IPS-NIHi11 (cell line): ENCODE measurements at places on chromosomes 16 and 17.
A peak's percentile ranks its signal among the peaks of the same experiment; 100 is the strongest.

- DNase-seq = peak; percentile 12
Observed at GRCh38 chr16:1745181-1745899, 26.0 kb downstream of the NME3 start.

- DNase-seq = no peak
Observed at GRCh38 chr16:89315791-89316581, 98.5 kb downstream of the ZNF778 start.

DNA sequence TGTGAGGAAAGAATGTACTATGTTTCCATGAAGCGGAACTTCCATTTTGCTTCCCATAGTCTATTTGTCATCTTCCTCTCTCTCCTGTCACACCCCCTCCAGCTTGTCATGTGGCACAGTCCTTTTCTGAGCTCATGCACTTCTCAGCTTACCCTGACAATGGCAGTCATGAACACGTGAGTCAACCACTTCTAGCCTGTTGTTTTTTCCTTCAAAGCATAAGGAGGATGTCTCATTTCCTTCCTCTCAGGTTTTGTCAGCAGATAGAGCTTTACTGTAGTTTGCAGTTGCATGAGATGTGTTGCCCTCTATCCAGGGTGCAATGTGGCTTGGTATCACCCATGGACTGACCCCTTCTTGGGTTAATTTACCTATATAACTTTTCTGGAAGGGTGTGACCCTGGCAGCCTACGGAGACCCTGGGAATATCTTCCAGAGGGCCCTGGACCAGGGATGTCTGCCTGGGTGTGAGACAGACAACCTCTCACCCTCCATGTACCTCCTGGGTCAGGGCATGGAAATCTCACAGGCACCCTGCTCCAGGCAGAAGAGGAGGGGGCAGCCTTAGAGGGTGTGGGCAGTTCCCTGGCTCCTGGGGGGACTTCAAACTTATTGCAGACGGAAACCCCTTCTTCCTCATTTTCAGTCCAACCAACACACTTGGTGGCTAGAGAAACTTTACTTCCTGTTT lies 4.0 kb upstream of the ZNF267 start:
- no peak for DNase-seq

DNA sequence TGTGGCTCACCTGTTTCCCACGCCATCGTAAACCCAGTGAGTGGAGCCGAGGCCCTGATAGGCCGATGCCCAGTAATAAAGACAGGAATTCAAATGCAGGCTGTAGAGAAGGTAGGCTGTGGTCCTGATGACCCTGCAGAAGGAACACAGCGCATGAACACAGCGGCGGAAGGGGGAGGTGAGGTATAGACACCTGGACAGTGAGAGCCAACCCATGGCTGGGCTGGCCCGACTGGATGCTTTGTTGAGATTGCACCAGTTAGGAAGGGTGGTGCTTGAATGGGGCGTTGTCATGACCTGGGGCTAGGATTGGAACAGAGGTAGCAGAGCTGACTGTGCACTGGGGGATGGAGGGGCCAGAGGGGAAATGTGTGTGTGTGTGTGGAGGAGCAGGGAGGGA lies 59.2 kb downstream of the CNGB1 start:
- DNase-seq = no peak

DNA sequence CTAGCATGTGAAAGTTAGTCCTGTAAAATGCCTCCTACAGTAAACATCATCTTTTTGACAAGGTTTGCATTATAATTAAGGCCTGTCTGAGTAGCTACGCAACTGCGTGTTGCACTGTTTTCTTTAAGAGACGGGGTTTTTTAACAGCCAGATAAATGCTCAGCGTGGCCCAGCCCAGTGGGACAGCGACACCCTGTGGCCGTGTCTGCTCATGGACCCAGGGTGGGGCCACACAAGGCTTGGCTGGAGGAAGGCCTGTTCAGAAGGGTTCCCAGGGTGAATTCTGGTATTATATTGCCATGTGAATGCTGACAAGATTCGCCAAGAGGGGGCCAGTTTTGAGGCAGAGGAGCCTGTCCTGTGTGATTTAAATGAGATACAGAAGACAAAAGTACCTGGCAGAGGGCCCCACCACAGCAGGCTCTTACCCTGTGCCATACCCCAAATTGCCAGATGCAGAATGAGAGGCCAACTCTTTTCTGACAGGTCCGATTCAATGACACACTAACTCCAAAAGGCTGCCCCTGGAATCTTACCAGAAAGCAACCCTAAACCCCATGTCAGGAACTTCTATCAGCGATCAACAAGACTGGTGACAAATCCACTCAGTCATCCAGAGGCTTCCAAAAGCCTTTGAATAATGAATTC lies 65.9 kb upstream of the IRX6 start:
- peak; percentile 75 for DNase-seq

- DNase-seq = no peak
Observed at GRCh38 chr17:57631871-57632270, 113.2 kb downstream of the CCDC182 start.

GRCh38 chr16:12017558-12017957 lies 41.0 kb downstream of the SNX29 start:
- no peak for DNase-seq

DNA sequence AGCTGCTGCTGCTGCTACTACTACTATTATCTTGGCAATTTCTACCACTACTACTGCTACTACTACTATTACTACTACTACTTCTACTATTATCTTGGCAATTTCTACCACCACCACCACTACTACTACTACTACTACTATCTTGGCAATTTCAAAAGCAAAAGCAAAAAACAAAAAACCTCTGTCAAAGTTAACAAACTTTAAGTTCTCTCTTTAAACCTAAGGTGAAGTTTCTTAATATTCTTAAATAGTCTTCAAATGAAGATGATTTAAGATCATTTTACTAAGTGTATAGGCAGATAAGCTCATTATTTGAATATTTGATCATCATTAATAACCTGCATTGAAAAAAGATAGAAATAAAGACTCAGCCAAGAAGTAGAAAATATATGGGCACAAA lies 118.5 kb downstream of the BRIP1 start:
- DNase-seq = no peak

DNA sequence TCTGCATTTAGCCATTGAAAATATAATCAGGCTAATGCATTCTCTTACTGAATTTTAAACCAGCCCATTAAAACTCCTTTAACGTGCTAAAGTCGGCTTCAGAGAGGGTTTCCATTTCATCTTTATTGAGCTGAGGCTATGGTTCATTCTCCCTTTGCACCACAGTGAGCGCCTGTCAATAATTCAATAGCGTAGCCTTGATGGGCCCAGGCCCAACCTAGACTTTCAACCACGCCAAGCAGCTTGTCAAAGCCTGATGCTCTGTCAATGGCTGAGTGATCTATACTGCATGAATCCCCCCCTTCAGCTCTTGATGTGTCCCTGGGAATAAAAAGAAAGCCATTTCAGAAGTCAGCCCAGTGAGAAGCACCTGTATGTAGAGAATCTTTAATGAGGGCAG lies 106.0 kb downstream of the RBFOX1 start:
- DNase-seq = no peak

DNA sequence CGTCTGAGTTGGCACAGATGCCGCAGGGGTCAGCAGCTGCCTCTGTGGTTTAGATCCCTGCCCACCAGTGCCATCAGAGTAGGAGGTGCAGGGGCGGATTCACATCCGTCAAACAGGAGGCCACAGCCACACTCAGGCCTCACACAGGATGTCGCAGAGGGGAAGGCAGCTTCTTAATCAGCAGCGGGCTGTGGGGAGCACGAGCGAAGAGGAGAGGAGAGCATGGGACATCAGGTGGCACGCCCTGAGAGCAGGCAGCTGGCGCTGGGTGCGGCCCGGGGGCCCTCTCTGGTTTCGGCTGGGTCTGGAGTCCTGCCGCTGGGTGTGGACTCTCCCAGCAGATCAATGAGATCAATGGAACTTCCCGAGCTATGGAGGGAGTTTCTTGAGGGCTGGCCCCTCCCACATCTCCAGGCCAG lies 9.6 kb downstream of the LLGL2 start:
- DNase-seq = peak; percentile 56

DNA sequence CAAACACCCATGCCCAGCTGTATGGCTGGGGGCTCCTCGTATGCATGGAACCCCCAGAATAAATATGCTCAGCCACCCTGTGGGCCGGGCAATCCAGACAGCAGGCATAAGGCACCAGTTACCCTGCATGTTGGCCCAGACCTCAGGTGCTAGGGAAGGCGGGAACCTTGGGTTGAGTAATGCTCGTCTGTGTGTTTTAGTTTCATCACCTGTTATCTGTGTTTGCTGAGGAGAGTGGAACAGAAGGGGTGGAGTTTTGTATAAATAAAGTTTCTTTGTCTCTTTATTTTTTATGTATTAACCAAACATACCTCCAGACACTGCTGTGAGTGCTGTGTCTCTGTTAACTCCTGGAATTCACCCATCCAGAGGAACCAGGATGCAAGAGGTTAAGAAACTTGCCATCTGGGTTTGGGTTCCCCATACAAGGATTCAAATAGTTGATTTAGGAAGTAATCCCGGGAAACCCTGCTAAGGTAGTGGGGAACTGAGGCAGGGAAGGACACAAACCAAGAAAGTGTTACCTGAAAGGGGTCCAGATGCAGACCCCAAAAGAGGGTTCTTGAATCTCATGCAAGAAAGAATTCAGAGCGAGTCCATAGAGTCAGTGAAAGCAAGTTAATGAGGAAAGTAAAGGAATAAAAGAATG lies 37.4 kb upstream of the IL21R start:
- no peak for DNase-seq

GRCh38 chr17:57356719-57357391 lies 100.5 kb downstream of the MSI2 start:
- no peak for DNase-seq

DNA sequence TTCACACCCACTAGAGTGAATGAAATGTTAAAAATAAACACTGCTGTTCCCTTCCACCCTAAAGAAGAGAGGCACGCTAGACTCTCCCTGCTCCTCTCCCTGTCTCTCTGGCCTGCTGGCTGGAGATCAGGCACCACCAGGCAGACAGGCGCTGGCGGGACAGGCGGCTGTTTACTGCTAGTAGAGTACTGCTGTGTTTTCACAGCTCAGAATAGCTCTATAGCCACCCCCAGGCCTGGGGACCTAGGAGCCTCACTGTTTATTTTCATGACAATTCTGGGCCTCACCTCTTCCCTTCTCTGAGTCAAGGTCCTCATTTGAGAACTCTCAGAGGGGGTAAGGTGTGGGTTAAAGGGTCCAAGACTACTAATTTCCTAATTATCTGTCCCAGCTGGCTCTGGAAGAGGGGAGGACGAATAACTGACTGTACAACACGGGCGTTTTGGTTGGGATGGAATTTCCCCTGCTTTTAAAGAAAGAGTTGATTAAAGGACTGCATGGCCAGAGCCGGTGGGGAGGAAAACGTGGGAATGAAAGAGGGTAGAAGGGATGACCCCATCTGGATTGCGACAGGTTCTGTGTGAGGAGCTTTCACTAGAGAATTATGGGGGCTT lies 9.0 kb upstream of the G6PC1 start:
- peak; percentile 67 for DNase-seq

GRCh38 chr16:69822174-69822935 lies 60.2 kb downstream of the WWP2 start:
- no peak for DNase-seq

GRCh38 chr17:78341559-78342448 lies 18.1 kb downstream of the SOCS3 start:
- peak; percentile 90 for DNase-seq

DNA sequence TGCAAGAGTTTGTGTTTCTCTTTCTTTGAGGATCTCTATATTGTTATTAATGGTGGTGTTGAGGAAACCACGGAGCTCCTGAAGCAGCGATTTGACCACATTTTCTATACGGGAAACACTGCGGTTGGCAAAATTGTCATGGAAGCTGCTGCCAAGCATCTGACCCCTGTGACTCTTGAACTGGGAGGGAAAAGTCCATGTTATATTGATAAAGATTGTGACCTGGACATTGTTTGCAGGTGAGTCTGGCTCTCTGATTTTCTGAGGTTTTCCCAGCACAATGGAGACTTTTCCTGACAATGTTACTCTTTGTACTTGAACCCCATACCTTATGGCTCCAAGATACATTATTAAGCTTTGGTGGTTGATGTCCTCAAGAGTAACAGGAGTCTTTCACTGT lies 7.8 kb downstream of the ALDH3A2 start:
- DNase-seq = no peak

DNA sequence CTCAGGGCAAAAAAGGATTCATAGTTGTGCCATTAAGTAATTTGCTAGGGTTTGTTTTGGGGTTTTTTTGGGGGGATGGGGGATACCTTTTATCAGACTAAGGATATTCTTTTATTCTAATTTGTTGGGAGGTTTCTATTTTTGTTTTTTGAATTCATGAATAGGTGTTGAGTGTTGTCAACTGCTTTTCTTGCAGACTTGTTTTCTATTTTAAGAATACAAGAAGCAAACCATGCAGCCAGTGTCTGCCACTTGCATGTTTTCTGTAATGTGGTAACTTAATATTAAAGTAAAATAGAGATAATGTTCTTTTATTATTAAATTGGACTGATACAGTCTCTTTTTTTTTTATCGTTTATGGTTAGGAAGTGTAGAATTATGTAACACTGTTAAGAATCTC lies 49.5 kb downstream of the NFATC3 start:
- DNase-seq = no peak
